ENCODE measurements at places on chromosomes 1 and 21.

DNA sequence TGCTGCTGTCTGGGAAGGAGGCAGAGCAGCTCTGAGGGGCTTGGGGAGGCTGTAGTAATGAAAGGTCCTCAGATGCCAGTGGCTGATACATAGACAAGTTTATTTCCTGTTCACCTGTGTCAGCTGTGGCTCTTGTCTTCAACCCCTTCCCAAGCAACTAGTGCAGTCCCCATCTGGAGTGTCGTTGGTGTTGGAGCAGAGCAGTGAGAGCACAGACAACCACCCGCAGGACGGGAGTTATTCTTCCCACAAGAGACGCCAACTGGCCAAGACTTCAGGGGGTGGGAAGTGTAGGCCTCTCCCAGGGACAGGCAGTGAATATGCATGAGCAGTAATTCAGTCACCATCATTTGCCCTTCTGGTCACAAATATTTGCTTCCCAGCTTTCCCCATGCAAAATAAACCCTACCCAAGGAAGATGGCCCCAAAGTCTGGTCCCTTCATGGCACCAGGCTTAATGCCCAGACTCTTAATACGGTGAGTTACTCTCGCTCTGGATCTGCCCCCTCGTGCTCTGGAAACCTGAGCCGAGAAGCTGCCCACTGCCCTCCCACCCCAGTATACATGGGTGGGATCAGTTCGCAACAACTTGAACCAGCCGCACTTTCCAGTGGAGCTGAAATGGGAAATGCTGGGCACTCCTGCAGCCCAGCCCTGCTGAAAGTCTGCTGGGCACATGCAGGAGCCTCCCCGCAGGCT, 153.5 kb upstream of the COL6A1 start:
- ATAC-seq = no peak

- no peak for ATAC-seq
Measured at GRCh38 chr1:182598296-182598695, 5.9 kb downstream of the RGS16 start.

GRCh38 chr21:44626262-44626661, 631 bp upstream of the KRTAP10-9 start:
- ATAC-seq = no peak

DNA sequence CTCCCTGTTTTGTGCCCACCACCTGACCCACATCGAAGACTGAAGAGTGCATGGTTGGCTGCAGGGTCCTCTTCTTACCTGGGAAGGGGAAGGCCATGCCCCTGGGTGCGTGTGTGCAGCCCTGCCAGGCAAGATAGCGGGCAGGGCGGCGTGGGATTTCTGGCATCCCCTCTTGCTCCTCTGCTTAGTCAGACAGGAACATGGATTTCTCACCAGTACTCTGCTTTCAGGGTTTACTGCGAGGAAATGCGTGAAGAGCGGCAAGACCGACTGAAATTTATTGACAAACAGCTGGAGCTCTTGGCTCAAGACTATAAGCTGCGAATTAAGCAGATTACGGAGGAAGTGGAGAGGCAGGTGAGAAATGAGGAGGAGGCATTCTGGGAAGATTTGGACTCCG, 15.5 kb upstream of the MIIP start:
- no peak for ATAC-seq

- ATAC-seq = no peak
Measured at GRCh38 chr1:30489737-30490389, 233.5 kb downstream of the MATN1 start.

GRCh38 chr1:212794561-212795014, 2.9 kb downstream of the TATDN3 start:
- peak; percentile 93 for ATAC-seq

GRCh38 chr1:17559615-17560419, 20.3 kb downstream of the ARHGEF10L start:
- ATAC-seq = no peak

DNA sequence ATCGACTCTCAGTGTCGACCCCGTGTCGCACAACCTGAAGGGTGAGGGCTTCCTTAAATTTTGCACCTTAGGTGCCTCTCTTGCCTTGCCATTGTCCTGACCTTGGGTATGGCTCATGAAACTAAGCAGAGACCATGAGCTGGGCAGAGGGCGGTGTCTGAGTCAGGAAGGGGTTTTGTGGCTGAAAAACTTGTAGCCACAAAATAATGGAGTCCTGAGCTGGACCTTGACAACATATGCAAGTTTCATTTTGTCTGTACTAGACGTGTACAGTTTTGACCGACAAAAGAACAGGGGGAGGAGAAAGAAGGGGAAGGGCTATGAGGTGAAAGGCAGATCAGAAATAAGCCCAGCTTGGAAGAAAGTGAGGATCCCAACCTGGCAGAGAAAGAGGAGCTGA, 8.3 kb upstream of the RUNX1 start:
- ATAC-seq = peak; percentile 64

- no peak for ATAC-seq
Measured at GRCh38 chr1:168163670-168164069, 15.1 kb upstream of the TIPRL start.

DNA sequence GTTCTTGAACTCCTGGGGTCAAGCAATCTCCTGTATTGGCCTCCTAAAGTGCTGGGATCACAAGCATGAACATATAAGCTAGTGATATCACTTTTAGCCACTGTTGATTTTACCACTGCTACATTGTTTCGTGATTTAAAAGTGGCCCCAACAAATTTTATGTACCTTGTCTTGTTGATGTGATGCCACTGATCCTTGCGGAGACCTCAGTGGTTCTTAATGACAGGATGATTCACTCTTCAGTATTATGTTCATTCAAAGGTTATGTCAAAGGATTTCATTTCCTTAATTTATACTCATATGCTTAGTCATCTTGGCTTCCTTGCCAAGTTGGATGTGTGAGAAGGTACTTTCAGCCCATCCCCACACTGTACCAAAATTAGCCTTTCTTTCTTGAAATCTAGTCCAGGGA, 12.1 kb downstream of the PRKACB start:
- peak; percentile 67 for ATAC-seq

DNA sequence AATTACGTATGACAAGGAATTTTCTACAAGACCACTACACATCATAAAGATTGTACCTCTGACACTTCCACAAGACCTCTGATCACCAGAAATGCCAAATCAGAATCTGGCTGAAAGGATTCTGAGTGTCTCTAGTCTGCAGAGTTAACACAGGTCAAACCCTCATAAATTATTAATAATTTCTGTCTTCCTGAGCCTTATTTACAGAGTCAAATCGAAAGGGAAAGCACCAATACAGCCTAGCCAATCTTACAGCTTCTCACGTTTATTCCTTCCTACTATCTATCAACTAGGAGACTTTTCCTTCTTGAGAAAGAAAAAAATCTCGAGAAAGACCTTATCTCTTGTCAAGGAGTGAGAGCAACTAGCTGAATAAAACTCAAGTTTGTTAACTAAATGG, 2151.6 kb downstream of the MRPL39 start:
- no peak for ATAC-seq

DNA sequence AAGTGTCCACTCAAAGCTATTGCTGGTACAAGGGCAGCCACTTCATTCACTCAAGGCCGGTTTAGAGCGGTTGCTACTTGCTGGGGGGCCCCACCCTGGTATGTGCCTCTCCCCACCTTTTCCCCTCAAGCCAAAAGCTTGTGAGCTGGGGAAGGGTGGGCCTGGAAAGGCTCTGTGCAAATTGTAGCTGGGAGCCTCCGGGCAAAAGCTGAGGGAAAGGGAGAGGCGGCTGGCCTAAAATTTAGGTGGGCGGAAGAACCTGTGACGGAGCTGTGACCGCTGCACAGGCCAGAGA, 306 bp upstream of the SH3D21 start:
- no peak for ATAC-seq

DNA sequence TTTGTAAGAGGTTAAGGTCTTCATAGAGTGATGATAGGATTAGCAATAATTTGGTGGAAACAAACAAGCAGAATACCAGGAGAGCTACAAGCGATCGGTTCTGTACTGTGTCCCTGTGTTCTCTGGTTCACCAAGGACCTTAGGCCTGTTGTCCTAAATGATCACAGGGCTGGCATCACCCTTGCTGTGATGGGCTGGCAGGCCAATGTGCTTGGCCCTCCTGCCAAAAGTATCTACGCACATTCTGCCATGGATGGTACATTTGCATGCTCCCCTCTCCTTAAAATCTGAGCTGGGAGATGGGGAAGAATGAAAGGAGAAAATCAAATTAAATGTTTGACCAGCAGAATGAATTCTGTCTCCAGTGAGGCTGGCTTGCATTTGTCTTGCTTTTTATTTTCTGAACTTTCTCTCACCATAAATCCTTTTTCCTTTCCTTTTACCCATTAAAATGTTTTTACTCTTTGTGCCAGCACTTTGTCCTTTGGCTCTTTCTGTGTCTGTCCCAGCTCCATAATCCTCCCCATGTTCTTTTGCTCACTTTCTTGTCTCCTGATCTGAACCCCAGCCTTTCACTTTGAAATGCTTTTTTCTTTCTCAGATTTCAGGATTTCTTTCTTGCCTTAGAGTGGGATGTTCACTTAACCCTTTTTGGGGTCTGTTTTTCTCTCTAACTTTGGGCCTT, 51.7 kb downstream of the PBX1 start:
- no peak for ATAC-seq

DNA sequence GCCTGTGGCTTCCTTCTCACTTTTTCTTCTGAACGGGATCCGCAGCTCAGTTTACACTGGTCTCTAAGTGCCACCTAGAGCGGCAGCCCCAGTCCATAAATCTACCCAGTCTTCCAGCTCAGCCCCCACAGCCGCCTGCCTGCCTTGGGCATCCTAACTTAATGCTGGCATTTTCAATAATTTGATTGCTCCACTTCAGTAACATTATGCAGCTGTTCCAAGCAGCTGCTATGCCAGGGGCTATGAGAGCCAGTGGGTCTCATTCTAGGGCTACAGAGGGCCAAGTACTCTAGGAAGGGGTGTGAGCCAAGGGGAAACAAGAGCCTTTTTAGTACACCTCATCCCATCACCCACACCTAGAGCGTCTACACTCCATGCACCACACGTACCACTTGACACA, 48.4 kb upstream of the COA6 start:
- no peak for ATAC-seq

DNA sequence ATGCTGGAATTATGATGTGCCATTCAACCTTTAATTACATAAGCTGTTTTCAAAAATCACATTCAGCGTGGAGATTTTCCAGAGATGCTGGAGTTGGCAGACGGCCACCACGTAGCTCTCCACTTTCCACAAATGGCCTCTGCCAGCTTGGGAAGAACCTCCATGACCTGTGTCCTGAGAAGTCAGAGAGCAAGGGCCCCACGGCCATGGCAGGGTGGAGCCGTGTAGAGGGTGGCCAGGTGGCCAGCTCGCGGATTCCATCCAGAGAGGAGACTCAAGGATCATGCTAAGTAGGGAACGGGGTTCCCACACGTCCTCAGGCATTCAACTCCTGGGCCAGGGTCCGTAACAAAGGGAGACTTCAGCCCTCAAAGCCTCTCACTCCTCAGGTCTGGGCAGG, 1.3 kb upstream of the GALE start:
- ATAC-seq = no peak

- no peak for ATAC-seq
Measured at GRCh38 chr1:32894681-32895080, 6.5 kb downstream of the TMEM54 start.

DNA sequence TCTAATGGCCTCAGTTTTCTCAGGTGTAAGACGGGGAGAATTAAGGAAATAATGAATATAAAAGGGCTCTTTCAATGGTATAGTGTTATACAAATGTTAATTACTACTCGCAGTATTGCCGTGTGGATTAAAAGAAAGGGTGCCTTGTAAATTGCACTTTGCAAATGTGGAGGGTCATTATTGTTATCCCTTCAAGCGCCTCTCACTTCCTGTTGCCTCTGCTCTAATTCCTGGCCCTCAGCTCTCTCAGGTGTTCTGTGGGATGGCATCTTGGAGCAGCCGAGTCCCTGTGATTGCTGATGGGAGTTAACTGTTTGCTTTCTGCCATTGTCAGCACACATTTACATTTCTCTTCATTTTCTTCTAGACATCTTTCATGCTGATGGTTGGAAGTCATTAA, 7.1 kb upstream of the S100A11 start:
- no peak for ATAC-seq

- ATAC-seq = no peak
Measured at GRCh38 chr1:30194741-30195423, 528.5 kb downstream of the MATN1 start.

DNA sequence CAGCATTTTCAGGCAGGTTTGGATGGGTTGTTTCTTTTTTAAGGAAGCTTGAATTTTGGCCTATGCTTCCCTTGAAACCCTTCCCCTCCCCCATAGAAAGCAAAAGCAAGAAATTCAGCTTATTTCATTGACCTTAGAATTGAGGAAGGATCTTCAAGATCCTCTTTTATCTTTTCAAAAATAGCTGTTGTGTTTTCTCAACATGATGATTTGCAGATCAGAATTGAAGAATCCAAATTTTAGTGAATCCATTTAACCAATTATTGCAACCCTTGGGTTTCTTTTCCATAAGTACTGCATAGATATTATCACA, 73.7 kb downstream of the LRRC8C start:
- peak; percentile 67 for ATAC-seq

DNA sequence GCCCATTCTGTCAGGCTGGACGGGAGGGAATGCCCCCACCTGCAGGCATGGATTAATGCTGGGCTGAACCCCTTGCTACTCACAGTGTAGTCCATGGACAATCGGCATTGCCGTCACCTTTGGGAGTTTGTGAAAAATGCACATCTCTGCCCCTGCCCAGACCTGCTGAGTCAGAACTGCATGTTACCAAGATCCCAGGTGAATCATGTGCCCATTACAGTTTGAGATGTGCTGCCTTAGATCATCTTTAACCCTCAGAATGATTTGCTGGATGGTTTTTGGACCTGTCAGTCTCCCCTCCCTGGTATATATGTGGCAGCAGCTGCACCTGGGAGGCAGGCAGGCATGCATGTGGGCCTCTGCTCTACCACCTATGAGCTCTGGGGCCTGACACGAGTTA, 15.0 kb downstream of the HTR6 start:
- ATAC-seq = no peak

DNA sequence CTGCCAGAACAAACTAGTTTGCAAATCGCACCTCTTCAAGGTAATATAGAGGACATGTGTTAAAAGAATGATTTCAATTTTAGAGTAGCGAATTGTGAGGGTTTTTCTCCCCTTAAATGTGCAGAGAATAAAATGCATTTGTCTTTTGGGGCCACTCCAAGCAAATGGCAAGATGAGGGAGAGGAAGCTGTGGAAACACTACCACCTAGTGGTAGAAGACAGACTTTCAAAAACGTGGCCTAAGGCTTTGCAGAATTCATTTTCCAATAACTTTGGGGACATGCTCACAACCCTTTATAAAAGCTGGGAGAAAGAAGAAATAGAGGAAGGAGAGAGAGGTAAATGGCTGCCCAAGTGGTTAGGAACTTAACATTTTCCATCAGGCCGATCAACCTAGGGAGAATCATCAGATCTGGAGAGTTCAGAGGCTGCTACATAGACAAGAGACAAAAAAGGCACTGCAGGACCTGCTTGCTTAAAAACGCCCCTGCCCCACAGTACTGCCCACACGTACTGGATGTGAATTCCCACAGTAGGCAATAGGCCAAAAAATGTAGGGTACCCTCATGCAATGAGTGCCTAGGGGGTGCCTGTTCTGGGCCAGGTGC, 15.7 kb upstream of the RCAN1 start:
- peak; percentile 63 for ATAC-seq
